Sigmoid colon (tissue), 7 donors: ENCODE measurements at places on chromosomes 4 and X.

DNA sequence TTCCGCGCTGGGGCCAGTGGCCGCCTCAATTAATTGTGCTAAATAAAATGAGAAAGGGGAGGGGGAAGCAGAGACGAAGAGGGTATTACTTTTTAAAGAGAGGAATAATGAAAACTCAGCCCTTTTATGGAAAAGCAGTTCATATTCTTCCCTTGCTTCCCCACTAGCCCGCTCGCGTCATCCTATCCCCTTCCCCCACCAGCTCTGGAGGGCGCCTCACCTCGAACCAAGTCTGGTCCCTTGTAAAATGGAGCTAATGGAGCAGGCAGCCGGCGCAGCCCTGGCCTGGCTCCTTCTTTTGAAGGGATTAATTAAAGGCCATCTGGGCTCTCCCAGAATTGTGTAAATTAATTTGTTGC, 511 bp upstream of the NKX6-1 start:
- DNase-seq = no peak

DNA sequence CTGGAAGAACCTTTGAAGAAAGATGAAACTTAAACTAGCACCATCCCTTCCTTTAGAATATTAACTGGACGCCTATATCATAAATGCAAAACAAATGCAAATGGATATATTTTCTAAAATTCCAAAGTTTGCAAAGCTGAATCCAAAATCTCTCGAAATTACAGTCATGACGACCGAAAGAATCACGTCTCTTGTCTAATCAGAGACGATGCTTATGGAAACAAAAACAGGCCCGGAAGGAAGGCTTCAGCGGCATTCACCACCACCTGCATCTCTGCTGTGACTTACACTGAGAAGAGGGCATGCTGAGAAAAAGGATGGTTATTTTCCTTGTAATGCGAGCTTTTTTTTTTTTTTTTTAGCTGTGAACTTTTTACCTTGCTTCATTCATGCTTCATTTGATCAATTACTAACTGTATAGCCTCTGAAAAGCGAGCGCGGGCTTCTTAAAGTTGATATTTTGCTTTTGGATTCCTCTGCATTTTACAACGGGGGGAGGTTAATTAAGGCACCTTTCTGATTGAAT, 209.3 kb downstream of the SOWAHB start:
- DNase-seq = no peak

GRCh38 chr4:99722006-99722405, 64.4 kb upstream of the C4orf54 start:
- DNase-seq = no peak

GRCh38 chrX:68249401-68249831, 183.9 kb downstream of the OPHN1 start:
- DNase-seq = peak; percentile 73

- DNase-seq = no peak
Measured at GRCh38 chr4:152172146-152172545, 363.7 kb downstream of the FBXW7 start.

- no peak for DNase-seq
Measured at GRCh38 chrX:131979116-131979515, 44.0 kb upstream of the STK26 start.

- no peak for DNase-seq
Measured at GRCh38 chrX:88735835-88736234, 11.2 kb upstream of the CPXCR1 start.

- DNase-seq = no peak
Measured at GRCh38 chrX:132837126-132837525, 121.3 kb downstream of the HS6ST2 start.

GRCh38 chr4:7411491-7411890, 23.2 kb downstream of the PSAPL1 start:
- peak; percentile 21 for DNase-seq

GRCh38 chr4:109359040-109359646, 56.7 kb upstream of the COL25A1 start:
- no peak for DNase-seq

GRCh38 chr4:3111461-3111860, 37.0 kb downstream of the HTT start:
- DNase-seq = no peak

DNA sequence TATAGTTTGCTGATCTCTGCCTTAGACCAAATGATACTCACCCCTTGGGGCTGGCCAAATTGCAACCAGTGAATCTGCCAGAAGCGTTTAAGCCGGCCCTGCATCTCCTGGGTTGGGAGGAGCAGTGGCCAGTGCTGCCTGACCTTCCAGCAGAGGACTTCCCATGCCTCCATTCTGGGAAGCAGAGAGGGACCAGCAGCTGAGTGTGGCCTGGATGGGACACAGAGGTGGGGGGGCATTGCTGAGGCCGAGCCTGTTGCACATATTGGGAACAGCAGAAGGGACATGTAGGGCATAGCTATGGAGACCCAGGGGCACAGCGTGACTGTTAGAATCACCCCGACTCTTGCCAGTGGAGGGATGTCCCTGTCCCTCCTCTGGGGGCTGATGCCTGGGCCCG, 93.3 kb downstream of the CPZ start:
- DNase-seq = peak; percentile 38
